Hepatic stellate cell (primary cell): ENCODE measurements at places on chromosomes 13 and 19.
A peak's percentile ranks its signal among the peaks of the same experiment; 100 is the strongest.

DNA sequence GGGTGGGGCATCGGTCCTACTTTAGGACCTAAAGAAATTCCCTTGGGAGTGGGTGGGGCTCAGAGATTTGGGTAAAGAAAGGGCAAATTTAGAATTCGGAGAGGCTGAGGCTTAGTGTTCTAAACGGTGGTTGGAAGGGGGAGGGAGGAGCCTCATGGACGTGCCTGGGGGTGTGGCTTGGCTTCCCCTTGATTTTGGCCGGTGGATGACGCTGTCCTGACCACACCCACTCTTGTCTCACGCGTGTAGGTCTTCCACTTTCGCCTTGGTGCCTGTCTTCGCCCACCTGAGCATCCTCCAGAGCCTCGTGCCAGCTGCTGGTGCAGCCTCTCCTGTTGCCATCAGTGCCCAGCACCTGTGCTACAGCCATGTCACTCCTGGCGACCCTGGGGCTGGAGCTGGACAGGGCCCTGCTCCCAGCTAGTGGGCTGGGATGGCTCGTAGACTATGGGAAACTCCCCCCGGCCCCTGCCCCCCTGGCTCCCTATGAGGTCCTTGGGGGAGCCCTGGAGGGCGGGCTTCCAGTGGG, 1.2 kb upstream of the NUP62 start:
- DNase-seq, result no peak

- peak; percentile 93 for DNase-seq
Measured at GRCh38 chr19:42254850-42255765, at the start of gene ERF. Gene ERF, minus strand, starts transcription at chr19:42255128. Its CDS starts 129 bp downstream, at chr19:42254999.

- DNase-seq, result peak; percentile 20
Measured at GRCh38 chr13:28679628-28680027, 20.7 kb downstream of the POMP start.

GRCh38 chr13:106570299-106570852, 2.4 kb upstream of the ARGLU1 start:
- DNase-seq, result peak; percentile 67

- no peak for DNase-seq
Measured at GRCh38 chr13:71046360-71047079, 820.5 kb downstream of the DACH1 start.

GRCh38 chr13:27188239-27188638, 16.6 kb upstream of the USP12 start:
- DNase-seq, result no peak
